Gastroesophageal sphincter (tissue), 4 donors: ENCODE measurements at places on chromosomes 4 and X.

DNA sequence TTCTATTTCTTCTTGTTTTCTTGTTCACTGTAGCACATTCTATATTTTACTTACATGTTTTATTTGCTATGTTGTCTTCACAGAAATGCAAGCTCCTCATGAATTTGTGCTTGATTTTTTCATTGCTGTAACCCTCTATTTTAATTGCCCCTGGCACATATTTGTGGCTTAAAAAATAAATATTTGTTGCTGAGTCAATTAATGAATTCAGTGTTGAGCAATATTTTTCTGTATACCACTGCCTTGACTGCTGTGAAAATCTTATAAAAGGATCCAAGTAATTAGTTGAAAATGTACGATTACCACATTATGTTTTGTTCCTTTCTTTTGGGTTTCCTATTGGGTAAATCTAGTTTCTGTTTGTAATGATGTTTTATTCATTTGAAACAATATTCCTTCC lies 68.5 kb downstream of the FAM47A start:
- ATAC-seq: no peak

- ATAC-seq: no peak
Measured at GRCh38 chr4:104429150-104429741, 65.4 kb downstream of the CXXC4 start.

DNA sequence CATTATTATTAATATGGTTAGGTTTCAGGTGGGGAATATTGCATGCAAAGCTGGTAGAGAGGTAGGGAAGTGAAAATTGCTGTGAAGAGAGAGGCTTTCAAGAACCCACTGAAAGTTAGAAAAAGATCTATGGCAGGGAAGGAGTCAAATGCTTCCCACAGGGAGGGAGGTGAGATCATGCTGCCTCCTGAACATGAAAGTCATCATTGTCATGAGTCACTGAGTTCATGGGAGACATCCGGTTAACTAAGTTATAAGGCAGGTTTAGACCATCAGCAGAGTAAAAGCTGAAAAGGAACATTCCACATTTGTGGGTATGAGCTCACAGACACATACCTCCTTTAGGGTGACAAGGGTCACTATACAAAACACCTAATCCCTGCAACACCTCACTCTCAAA lies 16.2 kb downstream of the GATB start:
- ATAC-seq: no peak

DNA sequence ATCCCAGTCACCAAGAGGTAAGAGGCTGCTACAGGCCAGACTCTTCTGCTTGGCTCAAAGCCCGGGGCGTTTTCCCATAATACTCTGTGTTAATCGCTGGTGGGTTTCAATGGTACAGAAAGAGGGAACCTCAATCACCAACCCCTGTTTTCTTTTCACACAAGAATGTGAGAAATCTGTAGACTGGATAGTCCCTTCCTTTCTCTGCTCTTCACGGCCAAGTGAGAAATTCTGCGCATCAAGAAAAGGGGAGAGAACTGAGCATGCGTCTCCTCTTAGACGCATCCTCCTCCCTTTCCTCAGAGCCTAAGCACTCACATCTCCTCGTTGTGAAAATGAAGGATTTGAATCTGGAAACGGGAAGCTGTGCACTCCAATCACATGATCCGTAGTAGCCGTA lies 64.7 kb downstream of the CLNK start:
- ATAC-seq: no peak
